Activated T-helper 1 cell treated with Interleukin-2 at 50 U/mL for 16 hours (primary cell): ENCODE measurements at places on chromosomes 2 and 18.

DNA sequence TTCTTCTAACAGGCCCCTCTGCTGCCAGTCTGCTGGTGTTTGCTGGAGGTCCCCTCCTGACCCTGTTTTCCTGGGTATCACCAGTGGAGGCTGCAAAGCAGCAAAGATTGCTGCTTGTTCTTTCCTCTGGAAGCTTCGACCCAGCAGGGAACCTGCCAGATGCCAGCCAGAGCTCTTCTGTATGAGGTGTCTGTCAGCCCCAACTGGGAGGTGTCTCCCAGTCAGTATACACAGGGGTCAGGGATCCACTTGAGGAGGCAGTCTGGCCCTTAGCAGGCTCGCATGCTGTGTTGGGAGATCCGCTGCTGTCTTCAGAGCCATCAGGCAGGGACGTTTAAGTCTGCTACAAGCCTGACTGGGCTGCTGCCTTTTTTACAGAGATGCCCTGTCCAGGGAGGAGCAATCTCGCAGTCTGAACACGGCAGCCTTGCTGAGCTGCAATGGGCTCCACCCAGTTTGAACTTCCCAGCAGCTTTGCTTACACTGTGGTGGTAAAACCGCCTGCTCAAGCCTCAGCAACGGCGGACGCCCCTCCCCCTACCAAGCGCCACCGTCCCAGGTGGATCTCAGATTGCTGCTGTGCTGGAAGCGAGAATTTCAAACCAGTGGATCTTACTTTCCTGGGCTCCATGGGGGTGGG is 29.9 kb downstream of the CHCHD5 start:
- no peak for DNase-seq

DNA sequence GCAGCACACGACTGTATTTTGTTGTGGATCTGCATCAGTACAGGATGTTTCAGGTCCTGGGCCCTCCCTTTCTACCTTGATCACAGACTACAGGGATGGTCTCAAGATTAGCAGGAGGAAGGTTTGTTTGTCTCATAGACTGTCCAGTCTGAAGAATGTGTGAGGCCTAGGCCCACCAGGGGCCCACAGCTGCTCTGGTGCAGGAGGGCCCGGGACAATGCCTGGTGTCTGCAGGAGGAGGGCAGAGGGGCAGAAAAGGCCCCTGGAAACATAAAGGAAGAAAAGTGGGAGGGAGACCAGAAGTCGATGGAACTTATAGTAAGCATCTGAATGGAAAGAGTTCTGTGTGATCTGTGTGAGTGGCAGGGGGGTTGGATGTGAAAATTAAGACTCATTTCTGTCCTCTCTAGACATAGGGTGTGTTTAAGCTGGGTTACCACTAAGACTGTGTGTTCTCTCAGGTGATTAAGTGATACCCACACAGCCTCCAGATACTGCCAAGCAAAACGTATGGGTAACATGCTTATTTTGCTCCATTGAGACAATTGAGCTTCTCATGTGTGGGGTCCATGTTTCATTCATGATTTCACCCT is 33.4 kb upstream of the LPIN2 start:
- DNase-seq = no peak

DNA sequence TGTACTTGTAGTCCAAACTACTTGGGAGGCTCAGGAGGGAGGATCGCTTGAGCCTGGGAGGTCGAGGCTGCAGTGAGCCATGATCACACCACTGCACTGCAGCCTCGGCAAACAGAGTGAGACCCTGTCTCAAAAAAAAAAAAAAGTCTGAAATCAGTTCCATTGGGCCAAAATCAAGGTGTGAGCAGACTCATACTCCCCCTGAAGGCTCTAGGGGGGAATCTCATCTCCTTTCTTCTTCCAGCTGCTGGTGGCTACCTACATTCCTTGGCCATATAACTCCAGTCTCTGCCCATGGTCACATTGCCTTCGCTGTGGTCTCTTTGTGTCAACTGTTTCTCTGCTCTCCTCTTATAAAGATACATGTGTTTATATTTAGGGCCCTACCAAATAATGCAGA is 234.0 kb downstream of the LRRTM1 start:
- no peak for DNase-seq

GRCh38 chr2:51959696-51960095 is 927.8 kb upstream of the NRXN1 start:
- DNase-seq = no peak

GRCh38 chr2:207724113-207724512 is 12.7 kb downstream of the CCNYL1 start:
- no peak for DNase-seq

DNA sequence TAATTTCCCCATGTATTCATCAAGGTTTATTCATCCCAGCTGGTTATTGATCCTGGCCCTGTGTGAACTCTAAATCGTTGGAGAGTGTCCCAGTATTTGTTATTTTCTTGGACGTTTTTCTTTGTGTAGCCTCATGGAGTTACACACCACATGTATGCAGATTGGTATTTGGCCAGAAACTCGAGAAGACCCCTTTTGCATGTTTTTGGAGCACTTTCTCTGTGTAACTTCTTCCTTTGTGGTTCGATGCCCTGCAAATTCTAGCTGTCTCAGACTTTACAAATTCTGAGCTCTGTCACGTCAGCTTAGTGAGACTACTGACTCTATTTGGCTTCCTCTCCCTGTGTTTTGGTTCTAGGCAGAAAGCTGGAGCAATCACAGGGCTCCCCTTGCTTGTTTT is 198.7 kb downstream of the MCFD2 start:
- no peak for DNase-seq

- no peak for DNase-seq
Observed at GRCh38 chr2:59693231-59693959, 860.1 kb downstream of the BCL11A start.

DNA sequence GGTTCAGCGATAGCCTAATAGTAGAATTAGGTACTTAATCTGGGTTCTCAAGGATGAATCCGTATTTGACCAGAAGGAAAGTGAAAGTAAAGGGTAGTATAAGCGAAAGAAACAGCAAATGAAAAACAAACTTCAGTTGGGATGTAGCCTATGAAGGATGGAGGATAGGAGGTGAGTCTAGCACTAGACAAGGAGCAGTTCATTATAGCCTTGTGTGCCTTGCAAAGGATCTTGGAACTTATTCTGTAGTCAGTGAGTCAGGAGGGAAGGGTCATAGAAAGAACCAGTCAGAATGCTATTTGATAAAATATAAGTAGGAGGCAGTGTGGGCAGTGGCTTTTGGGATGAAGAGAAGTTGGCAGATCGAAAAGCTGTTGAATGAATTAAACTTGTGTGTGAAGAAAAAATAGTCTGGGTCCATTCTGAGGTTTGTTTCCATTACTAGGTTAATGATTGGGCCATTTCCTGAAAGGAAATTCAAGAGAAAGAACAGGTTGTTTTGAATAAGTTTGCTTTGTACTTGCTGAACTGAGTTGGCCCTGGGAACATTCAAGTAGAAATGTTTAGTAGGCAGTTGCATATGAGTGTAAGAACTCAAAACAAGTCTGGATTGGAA is 48.5 kb downstream of the ANKRD12 start:
- DNase-seq = no peak

DNA sequence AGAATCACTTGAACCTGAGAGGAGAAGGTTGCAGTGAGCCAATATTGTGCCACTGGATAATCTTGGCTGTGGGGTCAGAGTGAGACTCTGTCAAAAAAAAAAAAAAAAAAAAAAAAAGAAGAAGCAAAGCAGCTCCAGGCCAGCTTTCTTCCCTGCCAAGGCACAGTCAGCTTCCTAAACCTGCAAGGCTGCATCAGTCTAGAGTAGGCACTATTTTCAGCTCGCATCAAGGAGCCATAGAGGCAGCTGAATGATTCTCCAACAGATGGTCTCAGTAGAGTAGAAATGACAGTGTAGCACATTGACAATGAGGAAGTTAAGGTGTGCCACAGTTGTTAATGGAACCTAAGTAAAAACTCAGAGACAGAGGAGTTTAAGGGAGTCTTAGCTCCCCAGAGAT is 35.6 kb downstream of the BMP10 start:
- no peak for DNase-seq

- no peak for DNase-seq
Observed at GRCh38 chr18:12309683-12310198, 1.7 kb downstream of the TUBB6 start.

DNA sequence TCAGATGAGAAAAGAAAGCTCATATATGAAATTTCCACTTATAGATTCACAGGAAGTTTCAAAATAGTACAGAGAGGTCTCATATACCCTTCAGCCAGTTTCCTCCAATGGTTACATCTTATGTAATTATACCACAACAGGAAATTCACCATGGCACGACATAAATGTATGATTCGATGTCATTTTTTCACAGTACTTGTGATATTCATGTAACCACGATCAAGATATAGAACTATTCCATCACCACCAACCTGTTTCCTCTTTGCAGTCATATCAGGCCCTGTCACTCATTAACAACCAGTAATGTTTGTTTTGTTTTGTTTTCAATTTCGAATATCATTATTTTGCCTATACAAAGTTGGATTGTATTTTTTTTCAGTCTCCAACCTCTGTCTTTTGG is 314.3 kb upstream of the POU3F3 start:
- DNase-seq = no peak

DNA sequence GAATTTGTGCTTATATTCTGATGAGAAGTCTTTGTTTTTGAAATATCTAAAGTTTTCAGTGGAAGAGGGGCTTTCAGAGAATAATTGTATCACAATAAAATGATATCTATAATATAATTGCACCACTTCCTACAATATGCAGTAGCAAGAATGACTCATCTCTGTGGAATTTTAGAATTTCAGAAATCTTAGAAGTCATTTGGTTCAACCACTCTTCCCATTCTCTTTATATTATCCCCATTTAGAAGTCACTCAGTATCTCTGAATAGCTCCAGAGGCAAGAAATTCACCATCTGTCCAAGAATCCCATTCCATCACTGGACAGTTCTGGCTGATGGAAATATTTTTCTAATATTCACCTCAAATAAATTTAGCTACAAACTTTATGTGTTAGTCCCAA is 59.3 kb upstream of the CCDC68 start:
- DNase-seq = no peak

GRCh38 chr2:158125756-158126498 is 24.3 kb downstream of the UPP2 start:
- no peak for DNase-seq

DNA sequence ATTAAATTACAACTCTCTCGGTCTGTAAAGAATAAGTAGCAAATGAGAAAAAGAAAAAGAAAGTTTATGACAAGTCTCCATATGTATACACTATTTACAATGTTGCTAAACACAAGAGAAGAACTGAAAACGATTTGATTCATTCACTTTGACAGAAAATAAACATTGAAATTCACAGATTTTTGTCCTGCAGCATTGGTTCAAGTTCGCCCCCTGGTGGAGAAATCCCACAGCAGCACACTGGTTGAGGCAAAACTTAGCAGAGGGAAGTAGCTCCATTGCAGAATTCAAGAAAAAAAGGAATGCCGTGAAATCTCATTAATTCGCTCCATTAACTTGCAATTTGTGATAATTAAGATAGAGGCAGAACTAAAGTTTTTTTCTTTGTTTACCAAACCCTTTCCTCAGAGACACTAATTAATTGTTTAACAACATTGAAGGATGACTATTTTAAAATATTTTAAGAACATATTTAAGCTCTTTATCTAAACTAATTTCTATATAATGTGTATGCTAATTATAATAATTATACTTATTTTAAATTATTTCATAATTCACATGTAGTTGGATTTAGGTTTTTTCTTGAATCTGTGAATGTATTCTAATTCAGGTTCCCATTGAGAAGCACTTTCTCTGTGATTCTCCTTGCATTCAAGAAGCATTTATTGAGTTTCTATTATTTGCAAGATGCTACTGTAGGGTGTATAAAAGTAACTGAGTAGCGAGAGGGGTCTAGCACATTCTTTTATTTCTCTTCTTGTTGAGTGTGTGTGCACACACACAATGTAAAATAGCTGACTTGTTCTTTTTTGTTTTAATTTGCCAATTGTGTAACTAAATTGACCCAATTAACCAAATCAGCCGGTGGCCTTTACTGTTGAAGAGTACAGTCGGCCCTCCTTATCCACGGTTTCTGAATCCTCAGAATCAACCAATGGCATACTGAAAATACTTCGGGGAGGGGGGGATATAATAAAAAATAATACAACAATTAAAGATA is 74.1 kb downstream of the COL4A3 start:
- DNase-seq = peak; percentile 13

GRCh38 chr2:151881342-151881741 is 53.1 kb upstream of the ARL5A start:
- no peak for DNase-seq

- DNase-seq = no peak
Observed at GRCh38 chr2:96325041-96325883, at the start of gene ITPRIPL1. Gene ITPRIPL1 (plus strand): TSS chr2:96325317. CDS start chr2:96325840, 523 bp downstream.

DNA sequence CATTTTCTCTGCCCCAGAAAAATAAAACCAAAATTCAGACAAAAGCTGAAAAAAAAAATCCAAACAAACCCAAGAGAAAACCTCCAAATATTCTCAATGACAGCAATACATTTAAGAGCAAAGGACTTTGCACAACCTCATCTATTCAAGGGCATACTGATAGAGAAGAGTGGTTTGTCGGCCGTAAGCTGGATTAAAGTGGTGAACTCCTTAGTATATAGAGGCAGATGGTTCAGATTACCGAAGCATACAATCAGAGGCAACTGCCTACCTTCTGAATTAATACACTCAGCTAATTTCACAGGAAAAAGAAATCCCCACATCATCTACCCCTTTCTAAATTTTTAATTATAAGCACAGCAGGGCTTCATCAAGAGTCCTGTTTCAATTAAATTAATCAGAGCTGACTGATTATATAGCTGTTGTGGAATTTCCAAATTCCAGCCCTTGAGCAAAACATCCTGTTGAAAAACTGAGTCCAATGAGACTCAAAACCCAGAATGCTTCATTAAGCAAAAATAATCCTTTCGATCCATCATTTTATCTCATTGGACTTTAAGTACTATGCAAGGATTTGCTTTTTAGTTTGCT is at the start of gene CPLX4:
TSS of gene CPLX4 (minus strand) at position 190 of the 591 bp plus-strand sequence. CDS start at position 3, 187 bp downstream.
- no peak for DNase-seq

DNA sequence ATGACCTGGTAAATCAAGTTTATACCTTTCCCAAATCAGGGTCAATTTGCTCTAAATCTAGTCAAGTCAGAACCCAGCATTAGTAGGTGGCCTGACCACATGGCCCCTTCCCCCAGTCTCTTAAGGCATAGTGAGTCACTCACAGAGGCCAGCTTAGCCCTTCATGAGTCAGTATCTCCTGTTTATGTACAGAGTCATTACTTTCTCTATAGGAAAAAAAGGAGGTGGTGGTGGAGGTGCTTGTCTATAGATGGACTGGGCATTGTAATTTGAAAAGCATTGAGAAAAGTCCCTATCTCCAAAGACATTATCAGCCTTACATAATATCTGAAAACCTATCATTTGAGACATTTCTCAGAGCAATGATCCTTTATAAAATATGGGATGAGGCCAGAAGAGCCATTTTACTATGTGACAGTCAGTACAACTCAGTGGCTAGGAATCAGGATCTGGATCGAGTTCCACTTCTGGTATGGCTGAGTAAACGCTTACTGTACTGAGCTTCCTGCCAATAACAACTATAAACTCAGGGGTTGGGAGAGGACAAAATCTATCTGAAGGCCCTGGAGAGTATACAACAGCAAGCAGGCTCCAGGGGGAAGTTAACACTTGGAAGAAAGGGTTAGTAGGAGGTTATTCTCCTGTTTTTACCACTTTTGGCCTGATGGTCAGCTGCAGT is 22.5 kb upstream of the SIGLEC15 start:
- DNase-seq = no peak

- DNase-seq = no peak
Observed at GRCh38 chr2:216830346-216830745, 29.5 kb downstream of the TNP1 start.

- DNase-seq = no peak
Observed at GRCh38 chr2:135630488-135630887, 99.2 kb downstream of the R3HDM1 start.

- DNase-seq = no peak
Observed at GRCh38 chr2:204947405-204947804, 402.1 kb downstream of the PARD3B start.
